SW 1271 (cell line): ENCODE measurements at places on chromosomes 6 and 20.

DNA sequence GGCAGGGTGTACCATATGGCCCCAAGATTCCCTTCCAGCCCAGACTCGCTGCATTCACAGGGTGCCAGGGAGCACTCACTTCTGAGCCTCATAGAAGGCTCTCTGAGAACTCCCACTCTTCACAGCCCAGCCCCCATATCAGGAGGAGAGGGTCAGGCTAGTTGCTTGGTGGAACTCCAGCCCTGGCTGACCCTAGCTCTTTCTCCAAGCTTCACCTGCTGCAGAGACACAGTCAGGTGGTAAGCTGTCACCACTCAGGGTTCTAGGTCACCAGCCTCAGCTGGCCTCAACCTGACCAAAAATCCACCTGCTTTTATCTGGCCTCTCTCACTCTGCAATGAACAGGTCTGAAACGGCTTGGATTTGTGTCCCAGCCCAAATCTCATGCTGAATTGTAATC, 162.7 kb upstream of the MLN start:
- DNase-seq: no peak

GRCh38 chr6:90485635-90486277, 101.1 kb downstream of the MAP3K7 start:
- DNase-seq: no peak

GRCh38 chr6:53192682-53193188, 44.1 kb upstream of the GCM1 start:
- DNase-seq: no peak

DNA sequence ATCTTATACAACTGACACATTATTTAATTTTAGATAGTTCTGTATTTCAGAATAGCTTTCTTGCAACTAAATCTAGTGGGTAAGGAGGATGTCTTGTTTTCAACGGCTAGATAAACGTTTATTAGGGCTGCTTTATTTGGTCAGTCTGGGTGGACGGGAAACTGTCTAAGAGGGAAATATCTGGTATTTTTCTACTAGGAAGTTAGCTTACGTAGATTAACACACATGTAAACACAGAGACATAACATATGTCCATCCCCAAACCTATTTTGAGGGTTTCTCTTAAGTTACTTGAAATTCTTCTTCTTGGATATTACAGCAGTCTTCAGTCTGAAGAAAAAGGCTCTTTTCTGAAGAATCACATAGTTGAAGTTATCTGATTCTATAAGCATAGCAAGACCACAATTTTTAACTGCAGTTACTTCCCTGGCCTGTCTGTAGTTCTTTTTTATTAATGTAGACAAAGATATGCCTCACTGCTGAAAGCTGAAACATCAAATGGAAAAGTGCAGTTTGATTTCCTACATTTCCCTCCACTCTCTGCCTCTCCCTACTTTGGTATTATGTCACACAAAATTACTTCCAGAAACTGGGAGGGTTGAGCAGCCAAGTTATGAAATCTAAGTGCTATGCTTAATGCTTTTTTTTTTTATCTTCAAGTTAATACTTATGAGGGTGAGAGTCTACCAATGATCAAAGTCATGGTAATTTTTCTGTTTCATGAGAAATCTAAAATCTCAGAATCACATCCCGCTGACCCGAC, 37.4 kb downstream of the PLAGL1 start:
- DNase-seq: no peak

GRCh38 chr6:4802312-4802935, 26.2 kb downstream of the CDYL start:
- no peak for DNase-seq

DNA sequence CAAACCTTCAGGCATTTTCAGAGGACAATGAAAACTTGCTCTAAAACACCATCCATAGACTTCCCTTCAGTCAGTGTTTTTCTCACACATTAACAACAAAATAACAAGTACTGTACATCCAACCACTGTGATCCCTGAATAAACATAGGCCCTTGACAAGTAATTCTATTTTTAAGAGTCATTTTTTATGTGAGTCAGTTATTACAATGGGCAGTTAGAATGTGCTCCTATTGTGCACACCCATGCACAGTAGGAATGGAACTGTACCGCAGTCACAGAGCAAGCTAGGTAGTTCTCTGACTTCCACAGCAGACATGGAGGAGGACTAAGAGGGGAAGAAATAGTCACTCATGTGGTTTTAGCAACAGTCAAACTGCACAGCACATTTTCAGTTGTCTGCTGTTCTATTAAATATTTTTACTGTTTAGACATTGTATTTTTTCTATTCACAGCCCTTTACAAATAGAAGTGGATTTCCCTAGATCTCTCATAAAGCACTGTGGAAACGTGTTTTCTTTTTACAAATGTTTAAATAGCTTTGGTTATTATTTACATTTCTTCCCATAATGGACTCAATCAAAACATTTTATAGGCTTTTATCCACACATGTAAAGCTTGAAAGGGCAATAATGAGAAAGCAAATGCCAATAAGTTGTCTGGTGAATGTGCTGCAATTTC, 100.4 kb downstream of the JAG1 start:
- DNase-seq: no peak

DNA sequence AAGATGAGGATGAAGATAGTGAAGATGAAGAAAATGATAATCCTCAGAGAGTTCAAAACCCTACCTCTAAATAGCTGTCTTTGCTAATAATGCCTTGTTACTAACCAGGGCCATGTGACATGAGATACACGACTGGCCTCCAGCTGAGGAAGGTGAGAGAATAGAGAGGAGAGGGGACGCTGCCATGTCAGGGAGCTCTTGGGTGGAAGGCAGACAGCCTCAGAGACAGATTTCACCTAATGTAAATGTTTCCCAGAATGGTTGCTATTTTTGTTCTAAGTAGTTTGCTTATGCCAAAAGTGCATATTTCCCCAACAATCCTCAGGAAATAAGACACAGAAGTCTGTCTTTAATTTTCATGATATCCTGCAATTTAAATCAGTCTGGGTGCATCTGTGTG, 138.4 kb downstream of the ELOVL4 start:
- DNase-seq: no peak

DNA sequence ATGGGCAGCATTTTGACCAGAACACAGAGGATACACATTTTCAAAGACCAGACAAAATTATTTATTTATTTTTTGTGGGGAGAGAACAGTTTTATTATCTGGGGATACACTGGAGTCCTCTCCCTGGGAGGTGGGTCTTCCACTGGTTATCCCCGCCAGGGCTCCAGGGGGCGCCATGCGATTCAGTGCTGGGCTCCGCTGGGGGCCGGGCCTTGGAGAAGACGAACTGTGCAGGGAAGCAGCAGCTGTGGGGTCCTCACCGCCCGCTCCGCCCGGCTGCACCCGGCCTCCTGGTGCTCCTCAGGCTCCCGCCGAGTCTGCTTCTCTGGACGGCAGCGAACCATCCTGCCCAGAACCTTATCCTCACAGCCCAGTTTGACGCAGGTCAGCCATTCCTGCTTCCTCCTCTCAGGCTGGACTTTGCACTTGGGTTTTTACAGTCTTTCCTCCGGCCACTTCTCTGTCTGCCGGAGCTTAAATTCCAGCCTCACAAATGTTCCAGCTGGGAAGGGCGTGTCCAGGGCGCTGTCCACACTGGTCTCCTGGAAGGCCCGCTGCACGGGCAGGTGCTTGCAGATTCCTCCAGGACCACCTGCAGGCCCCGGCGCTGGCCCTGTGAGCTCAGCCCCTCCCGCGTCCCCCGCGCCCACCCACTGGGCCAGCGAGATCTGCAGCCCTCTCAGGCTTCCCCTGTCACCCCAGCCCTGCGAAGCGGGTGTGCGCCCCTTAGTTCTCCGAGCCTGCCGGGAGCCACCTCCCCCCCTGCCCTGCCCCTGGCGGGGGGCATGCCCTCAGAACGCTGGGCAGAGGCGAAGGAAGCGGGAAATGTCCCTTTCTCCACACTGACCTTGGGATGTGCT, 1830.0 kb upstream of the DEFB115 start:
- no peak for DNase-seq

- no peak for DNase-seq
These were observed 196.9 kb downstream of the PRL start for GRCh38 chr6:22099923-22100322.

GRCh38 chr20:64238851-64239387, 16.6 kb upstream of the PCMTD2 start:
- DNase-seq: no peak

DNA sequence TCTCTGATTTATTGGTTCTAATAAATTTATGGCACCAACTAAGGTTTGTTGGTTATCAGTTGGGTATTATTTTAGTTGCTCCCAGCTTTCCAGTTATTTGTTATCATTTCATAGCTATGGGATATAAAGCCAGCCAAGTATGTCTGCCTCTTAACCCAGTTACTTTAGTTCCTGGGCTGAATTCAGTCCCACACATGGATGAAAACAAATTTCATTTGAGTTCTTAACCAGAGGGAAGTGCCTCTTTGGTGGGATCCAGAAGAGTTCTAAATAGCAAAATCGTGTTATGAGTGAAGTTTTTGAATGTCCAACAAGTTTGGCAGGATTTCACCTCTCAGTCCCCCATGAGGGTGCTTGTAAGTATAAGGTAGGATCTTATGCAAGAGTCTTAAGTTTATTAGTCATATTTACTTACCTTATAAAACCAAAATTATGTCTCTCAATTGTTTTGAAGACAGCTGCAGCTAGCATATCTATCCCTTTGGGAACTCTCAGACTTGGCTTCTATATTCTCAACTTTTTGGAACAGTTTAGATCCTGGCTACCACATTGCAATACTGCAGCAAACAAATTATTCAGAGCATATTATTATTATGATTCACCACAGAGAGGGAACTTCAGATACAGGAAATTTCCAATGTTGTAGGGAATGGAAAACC, 683.6 kb downstream of the BCKDHB start:
- no peak for DNase-seq

GRCh38 chr6:31906122-31906521, 4.2 kb upstream of the ZBTB12 start:
- DNase-seq: no peak

- DNase-seq: no peak
These were observed 1.3 kb downstream of the FERMT1 start for GRCh38 chr20:6121504-6121903.

GRCh38 chr20:50722424-50723155, 8.8 kb upstream of the PARD6B start:
- DNase-seq: no peak

DNA sequence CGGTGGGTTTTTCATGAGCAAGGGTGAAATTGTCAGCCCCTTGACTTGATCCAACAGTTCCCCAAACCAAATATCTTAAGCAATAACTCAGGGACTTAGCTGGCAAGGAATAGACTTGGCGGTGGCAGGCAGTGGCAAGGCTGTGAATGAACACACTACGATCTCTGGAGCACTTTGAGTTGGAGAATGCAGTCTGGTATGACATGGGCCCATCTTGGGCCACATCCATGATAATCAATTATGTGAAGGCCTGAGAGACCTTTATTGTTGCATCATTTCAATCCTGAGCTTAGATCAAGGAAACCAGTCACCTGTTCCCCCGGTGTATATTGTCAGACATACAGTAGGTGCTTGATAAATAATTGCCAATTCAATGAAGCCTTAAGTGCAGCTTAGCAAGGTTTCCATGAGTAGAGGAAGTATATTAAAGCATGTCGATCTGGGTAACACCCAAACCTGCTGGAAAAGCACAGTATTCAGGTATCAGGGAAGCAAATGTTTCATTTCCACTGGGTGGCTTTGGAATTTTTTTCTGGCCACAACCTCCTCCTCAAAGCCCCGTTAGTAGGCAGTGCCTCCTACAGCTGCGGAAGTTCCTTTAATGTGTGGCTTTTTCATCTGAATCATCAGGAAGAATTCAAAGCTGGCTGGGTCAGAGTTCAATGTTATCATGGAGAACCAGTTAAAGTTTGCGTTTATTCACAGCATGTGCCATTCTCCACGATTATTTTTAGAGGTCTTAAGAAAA, 10.2 kb downstream of the CASS4 start:
- no peak for DNase-seq

DNA sequence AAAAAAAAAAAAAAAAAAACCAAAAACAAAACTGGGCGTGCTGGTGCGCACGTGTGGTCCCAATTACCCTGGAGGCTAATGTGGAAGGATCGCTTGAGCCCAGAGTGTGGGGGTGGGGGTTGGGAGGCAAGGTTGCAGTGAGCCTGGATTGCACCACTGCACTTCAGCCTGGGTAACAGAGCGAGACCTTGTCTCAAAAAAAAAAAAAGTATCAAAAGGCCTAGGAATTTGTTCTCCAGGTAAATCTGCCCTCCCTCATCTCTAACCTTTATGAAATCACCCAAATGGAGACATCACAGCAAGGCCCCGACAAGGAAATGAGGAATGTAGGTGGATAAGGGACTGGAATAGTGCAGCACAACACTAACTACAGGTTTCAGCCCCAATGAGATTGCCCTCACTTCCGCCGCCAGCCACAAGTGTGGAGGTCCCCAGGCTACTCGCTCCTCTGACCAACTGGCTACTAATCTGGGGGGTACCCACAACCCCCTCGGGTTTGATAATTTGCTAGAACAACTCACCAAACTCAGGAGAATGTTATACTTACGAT, 36.8 kb upstream of the DDR1 start:
- no peak for DNase-seq

DNA sequence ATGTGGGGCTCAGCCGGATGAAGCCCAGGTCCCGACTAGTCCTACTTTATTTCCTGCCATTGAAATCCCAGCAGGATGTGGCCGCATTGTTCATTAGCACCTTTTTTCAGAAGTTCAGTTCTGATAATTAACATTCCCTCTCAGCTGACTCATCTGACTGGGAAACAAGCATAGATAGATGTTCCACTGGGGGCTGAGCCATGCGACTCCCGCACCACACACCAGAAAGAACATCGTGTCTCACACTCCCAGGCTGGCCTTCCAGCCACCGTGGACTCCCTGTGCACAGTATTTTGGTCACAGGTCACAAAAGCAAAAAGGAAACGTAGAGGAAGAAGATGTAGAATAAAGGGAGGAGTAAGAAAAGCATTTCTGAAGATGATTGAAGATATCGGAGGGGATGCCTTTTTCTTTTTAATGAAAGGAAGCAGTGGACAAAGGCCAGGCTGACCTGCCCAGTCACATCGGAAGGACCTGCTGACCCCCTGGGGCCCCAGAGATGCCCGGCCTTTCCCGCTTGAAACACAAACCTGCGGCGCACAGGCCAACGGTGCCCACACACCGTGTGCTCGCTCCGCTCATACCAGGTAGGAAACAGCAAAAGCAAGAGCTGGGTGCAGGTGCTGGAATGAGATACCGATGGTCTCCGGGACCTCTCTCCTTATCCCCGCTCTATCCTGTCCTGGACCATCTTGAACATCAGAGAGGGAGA, 11.8 kb downstream of the RPS6KA2 start:
- DNase-seq: no peak
